ENCODE measurements at places on chromosomes 4 and X.

DNA sequence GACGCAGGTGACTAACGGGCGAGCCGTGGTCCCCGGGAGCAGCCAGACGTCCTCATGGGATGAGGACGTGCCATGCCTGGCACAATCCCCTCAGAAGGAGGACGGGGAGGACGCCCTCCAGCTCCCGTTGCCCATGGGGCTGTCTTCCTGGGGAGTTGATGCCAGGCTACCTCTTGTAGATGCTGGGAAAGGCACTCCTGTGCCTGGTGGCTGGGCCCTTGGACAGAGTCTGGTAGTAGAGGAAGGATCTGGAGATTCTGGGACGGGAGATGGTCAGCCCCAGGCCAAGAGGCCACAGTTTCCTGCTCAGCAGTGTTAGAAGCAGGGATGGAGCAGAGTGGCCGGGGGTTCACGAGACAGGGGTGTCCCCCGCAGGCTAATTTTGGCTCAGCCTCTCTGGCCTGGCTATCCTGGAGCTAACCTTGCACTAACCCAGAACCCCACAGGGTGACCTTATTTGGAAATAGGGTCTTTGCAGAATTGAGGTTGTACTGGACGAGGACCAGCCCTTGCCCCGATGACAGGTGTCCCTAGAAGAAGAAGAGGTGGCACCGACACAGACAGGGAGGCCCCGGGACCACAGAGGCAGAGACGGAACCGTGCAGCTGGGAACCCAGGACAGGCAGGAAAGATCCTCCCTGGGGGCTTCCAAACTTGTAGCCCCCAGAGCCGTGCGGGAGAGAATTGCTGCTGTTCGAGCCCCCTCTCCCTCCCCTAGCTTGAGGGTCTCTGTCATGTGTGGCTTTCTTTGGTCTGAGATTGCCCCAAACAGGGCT is 50.1 kb upstream of the ADRA2C start:
- DNase-seq: no peak

DNA sequence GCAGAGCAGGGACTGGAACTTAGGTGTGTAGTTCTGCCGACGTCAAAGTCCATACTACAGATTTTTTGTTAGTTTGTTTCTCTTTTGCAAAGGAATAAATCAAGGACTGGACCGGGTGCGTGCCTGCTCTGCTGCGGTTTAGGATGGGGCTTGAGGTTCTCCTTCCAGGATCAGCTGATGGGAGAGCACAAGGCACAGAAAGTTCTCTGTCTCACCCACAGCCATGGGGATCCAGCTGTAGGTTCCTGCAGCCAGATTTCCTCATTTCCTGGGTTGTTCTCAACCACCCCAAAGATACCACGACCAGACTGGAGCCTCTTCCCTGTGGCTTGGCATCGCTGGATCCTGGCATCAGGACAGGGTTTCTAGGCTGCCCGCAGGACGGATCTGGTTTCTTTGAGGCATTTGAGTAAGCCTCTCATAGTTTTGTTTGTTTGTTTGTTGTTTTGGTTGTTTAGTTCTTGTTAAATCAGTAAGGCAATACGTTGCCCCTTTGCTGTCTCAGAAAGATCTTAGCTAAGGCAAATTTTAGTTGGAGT is 789 bp upstream of the SRPX start:
- DNase-seq: no peak

- DNase-seq: no peak
Measured at GRCh38 chrX:153495362-153495751, 577 bp downstream of the BGN start.

GRCh38 chr4:150679018-150679764 is 97.2 kb downstream of the MAB21L2 start:
- peak; percentile 24 for DNase-seq

DNA sequence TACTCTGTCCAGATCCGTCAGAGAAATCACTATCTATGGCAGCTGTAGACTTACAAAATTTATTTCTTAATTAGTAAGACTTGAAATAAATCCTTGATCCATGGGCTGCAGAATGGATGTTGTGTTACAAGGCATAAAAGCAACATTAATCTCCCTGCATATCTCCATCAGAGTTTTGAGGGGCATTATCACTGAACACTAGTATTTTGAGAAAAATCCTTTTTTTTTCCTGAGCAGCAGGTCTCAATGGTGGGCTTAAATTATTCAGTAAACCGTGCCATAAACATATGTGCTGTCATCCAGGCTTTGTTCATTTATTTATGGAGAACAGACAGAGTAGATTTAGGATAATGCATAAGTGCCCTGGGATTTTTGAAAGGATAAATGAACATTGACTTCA is 457.9 kb upstream of the CTSO start:
- no peak for DNase-seq

DNA sequence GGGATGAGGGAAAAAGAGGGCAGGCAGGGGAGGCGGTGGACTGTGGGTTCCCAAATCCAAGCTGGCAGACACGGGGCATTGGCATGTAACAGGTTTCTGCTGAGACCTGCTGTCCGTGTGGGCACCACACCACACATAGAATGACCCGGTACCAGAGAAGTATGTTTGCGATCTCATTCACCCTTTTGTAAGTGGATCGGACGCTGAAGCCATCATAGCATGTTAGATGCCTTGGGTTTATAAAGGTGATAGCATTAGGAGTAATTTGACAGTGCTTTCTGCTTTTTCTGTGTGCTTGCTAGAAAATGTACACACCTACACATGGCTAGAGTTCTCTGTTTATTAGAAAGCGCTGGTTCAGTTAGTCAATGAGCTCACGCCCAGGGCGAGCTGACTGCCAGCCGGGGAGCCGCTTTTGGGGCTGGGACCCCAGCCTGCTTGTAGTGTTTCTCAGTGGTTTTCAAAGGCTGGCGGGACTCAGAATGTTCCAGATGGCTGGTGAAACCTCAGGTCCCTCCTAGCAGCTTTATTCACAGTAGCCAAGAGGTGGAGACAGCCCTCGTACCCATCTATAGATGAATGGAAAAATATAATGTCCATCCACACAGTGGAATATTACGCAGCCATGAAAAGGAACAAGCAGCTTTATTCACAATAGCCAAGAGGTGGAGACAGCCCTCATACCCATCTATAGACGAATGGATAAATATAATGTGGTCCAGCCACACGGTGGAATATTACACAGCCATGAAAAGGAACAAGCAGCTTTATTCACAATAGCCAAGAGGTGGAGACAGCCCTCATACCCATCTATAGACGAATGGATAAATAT is 579 bp downstream of the IL3RA start:
- no peak for DNase-seq

DNA sequence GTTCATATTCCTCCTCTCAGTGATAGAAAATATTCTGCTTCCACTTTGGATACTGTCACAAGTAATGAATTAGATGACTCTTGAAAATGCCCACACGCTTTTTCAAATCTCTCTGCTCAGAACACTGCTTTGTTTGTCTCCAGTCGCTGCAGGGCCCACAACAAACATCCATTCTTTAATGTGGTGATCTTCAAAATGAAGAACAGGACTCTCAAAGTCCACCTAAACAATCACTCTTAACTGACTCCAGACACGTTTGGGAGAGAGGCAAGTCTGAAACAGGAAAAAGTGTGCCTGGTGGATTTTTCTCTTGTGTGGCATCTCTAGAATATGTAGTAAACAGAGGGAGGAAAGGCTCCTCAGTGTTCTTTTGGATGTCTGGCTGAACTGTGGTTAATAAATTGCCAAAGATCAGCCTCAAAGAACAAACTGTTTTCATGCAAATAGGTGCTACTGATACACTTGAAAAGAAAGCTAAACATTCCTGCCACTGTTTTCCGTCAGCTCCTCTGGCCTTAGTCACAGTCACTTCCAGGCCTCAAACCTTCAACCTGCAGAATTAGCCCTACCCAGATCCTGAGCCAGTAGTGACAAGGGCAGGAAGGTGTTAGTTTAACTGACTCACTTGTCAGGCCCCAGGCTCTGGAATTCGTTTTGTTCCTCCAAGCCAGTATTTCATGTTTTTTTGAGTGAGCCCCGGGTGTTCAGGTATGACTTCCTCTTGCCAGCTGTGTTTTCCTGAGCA is 259.6 kb upstream of the GPC4 start:
- DNase-seq: peak; percentile 33

DNA sequence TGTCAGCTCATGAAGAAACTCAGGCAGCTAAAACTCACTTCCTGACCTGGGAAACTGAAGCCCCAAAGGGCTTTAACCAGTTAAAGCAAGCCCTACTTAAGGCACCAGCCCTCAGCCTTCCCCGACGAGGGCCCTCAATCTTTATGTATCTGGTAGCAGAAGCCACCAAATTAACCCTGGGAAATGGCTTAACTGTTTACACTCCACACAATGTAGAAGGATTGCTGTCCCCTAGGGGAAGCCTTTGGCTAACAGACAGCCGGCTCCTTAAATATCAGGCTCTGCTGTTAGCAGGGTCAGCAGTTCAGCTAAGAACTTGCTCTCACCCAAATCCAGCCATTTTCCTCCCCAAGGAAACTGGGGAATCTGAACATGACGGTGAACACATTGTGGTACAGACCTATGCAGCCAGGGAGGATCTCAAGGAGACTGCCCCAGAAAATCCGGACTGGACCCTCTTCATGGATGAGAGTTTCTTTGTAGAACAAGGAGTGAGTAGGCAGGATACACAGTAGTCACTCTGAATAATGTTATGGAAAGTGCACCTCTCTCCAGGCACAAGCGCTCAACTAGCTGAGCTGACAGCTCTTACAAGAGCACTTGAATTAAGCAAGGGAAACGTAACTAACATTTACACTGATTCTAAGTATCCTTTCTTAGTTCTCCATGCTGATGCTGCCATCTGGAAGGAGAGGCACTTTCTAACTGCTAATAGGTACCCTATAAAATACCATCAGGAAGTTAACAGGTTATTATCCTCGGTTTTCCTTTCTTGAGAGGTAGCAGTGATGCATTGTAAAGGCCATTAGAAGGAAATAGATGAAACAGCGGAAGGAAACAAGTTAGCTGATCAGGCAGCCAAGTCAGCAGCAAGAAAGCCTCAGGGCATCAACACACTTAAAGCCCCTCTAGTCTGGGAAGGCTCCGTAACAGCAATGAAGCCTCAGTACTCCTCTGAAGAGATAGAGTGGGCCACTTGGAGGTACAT is 9.6 kb upstream of the NAF1 start:
- DNase-seq: no peak

- DNase-seq: no peak
Measured at GRCh38 chrX:13014111-13015096, 30.0 kb downstream of the FAM9C start.

- DNase-seq: no peak
Measured at GRCh38 chr4:2304877-2305561, 43.1 kb upstream of the MXD4 start.

DNA sequence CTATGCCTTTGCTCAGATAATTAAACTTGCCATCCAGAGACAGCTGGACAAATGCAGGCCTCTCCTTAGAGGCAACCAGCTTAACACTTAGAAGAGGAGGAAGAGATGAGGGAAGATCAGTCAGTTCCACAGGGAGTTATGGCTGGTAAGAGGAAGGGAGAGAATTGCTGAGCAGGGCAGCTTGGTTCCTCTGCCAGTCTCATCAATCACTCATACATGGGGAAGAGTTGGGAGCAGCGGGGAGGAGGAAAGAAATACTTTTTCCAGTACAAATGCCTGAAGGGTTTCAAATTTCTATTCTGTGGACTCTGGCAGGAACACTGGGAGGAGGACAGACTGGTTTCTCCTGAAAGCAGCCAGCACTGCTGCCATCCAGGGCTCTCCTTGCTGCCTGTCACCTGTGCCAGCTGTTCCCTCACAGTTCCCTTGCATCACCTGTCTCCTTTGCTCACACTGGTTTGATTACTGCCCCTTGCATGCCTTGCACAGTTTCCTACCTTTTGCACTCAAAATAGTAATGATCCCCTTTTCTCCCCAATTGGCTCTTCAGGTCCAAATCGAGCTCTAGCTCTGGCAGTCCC is 59.5 kb downstream of the PGRMC2 start:
- no peak for DNase-seq

DNA sequence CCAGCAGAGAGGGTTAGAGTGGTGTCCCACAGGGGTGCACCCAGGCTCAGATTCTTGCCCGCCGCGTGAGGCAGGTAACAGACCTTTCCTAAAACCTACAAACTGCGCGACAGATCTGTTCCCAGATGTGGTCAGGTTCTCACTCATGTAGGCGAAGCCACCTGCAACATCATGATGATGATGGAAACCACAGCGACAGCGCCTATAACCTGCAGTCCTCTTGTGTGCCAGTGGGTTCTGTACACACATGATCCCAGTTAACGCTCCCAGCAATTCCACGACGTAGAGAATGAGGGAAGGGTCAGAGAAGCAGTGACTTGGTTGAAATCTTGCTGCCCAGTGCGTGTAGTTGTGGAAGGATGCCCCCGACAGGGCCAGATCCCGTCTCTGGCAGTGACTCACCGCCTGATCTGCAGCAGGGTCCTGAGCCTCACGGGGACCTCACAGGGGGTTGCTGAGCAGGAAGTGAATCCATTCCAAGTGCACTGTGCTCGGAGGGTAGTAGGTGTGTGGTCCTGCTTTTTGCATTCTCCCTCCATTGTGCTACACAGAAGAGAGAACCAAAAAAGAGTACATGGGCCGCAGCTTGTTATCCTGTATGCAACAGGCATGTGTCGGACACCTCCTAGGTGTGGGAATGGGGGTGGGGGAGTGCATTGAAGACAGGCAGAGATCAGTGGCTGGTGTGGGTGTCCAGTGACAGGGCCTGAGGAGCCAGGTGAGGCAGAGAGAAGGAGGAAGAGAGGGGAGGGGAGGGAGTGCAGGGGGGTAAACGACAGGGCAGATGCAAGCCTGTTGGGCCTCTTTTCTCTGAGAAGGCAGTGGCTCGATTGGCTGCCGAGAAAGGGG is 66.6 kb downstream of the MTMR1 start:
- DNase-seq: no peak

DNA sequence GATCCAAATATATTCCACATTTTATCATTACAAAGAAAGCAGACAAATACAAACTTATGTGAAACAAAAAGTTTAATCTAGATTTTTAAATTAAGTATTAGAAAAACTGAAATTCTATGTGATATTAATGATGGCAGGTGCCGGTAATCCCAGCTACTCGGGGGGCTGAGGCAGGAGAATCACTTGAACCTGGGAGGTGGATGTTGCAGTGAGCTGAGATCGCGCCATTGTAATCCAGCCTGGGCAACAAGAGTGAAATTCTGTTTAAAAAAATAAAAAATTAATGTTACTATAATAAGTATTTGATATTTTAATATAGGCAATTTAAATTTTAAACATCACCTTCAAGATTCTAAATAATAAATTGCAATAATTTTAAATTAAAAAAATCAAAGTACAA is 400.6 kb downstream of the PABPC4L start:
- no peak for DNase-seq

DNA sequence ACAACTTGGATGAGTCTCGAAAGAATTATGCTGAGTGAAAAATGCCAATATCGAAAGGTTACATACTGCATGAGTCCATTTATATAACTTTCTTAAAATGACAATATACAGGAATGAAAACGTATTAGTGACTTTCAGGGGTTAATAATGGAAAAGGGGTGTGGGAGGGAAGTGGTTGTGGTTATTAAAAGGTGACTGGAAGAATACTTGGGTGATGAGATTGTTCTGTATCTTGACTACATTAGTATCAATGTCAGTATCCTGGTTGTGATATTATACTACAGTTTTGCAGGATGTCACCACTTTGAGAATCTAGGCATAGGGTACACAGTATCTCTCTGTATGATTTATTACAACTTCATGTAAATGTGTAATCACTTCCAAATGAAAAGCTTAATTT is 204.5 kb downstream of the DTHD1 start:
- DNase-seq: no peak

- no peak for DNase-seq
Measured at GRCh38 chr4:6217716-6218381, 17.5 kb upstream of the JAKMIP1 start.

- peak; percentile 83 for DNase-seq
Measured at GRCh38 chr4:101865501-101866062, 75.1 kb downstream of the BANK1 start.

- DNase-seq: no peak
Measured at GRCh38 chrX:86028681-86029080, 18.7 kb downstream of the CHM start.
